ENCODE measurements at places on chromosomes 6 and 20. TPM values are rescaled to one million over a fixed set of nuclear protein-coding genes. Genes with fewer than 3 reads are reported as not detected.

GRCh38 chr6:119559586-119559985, 210.0 kb upstream of the MAN1A1 start:
- no peak for DNase-seq

DNA sequence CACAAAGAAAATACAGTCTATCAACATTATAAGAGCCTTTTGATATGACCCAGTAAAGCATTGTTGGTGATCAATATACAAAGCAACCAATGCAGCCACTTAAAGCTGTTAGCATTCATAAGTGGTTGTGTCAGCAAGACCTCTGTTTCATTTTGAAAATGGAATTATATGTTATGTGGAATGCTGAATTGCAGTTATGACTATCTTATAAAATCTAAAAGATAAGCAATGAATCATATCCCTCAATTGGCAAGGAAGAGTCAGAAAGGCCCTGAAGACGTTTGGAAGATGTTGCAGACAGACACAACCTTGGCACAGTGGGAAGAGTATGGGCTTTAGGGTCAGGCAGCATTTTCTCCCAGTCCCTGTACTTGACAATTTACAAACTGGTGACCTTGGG, 93.8 kb upstream of the RNF217 start:
- DNase-seq: no peak

DNA sequence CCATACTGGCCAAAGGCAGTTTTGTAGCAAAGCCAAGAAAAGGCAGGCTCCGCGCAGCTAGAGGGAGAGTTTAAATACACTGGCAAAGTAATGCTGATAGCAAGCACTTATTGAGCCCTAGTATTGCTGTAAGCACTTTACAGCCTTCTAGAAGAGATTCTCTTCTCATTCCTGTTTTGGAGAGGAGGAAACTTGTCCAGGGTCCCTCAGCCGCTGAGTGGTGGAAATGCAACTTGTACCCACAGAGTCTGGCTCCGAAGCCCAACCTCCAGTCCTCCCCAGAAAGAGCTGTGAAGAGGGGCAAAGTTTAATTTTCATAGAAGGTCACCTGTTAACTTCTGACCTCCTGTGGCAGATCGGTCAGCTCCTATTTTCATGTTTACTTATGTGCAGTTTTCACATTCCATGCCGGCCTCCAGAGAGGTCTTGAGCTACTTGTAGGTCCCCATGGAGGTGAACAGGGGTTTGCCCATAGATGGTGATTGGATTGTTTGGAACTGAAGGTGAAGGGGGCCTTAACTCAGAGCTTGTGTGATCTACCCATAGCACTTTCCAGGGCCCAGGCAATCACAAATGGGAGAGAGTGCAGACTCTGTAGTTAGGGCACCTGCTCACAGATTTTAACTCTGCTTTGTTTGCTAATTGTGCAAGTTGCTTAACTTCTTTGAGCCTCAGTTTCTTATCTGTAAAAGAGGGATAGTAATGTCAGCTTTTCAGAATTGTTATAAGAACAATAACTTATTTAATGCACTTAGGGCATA, 70.7 kb downstream of the LYRM2 start:
- no peak for DNase-seq

DNA sequence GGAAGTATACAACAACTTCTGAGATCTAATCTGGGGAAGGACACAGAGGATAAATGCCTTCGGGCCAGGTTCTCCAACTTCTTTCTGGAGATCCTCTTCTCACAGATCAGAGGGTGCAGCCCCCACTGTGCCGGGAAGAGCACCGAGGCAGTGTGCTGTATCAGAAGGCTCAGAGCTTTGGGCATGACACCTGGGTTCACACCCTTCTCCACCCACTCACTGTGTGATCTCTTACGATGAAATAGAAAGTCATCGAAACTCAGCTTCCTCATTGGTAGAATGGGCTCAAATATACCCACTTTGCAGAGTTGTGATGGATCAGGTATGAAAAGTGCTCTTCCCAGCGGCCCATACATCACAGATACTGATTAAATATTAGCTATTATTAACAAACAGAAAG, 347.5 kb upstream of the SOX4 start:
- no peak for DNase-seq

GRCh38 chr6:128580224-128581110, 60.1 kb upstream of the PTPRK start:
- DNase-seq: no peak

GRCh38 chr6:45757443-45758130, 258.1 kb downstream of the CLIC5 start:
- DNase-seq: no peak

- no peak for DNase-seq
These were observed 12.8 kb downstream of the GABRR2 start for GRCh38 chr6:89302195-89302770.

ESF1 gene
- 10.9 TPM for total RNA-seq

TBX18 gene
- total RNA-seq: 2.1 TPM
